Hypothalamus (tissue), 51 donors: ENCODE measurements at places on chromosomes 7 and 10.
A peak's percentile ranks its signal among the peaks of the same experiment; 100 is the strongest.

- DNase-seq: peak; percentile 58
These were observed at the start of gene VSTM4 for GRCh38 chr10:49115015-49115795. Gene VSTM4, minus strand, starts transcription at chr10:49115522. Its CDS starts 37 bp downstream, at chr10:49115485.

- no peak for DNase-seq
These were observed 82.0 kb downstream of the TMEM168 start for GRCh38 chr7:112708236-112708635.

- no peak for DNase-seq
These were observed 536.4 kb downstream of the GRM8 start for GRCh38 chr7:126716321-126716720.

GRCh38 chr7:79734181-79734580 is 280.7 kb upstream of the MAGI2 start:
- DNase-seq: no peak

DNA sequence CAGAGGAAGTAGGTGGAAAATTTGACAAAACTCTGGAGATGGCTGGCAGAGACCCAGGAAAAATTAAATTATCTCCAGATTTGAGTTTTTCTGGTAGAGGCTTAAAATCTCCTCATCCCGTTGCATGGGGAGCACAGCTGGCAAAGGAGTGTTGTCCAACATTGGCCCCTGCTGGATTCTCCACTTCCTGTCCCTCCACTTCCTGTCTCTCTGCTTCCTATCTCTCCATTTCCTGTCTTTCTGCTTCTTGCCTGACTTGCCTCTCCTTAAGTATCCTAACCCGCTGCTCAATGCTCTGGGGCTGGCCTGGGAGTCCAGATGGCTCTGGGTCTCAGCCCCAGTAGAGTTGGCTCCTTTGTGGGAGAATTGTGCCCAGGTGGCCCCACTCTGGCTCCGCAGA is 65.8 kb upstream of the EMX2 start:
- DNase-seq: no peak

DNA sequence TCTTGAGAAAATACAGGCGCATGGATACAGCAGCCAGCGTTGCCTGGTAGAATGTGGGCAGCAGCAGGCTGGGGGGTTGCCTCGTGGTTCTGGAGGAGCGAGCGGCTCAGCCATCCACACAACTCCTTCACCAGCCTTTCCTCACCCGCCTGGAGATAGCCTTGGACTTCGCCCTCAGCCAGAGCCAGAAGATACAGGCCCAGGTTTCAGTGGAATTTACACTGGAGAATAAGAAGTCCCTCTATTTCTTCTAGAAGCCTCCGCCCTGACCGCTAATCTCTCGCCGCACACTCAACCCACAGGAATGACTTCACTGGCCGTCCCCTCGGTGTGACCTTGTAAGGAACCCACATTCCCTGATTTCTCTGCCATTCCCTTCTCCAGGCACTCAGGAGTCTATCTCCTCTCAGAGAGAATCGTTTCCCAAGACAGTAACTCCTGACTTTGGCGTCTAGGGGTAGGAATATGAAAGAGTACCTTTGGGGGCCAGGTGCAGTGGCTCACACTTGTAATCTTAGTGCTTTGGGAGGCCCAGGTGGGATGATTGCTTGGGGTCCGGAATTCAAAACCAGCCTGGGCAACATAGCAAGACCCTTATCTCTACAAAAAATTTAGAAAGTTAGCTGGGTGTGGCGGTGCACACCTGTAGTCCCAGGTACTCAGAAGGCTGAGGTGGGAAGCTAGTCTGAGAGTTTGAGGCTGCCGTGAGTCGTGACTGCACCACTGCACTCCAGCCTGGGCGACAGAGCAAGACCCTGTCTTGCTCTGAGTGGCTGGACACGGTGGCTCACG is 52.0 kb upstream of the ECHDC3 start:
- no peak for DNase-seq

GRCh38 chr7:108452707-108453106 is 3.5 kb downstream of the NRCAM start:
- no peak for DNase-seq

GRCh38 chr10:32348297-32349198 is 1.6 kb upstream of the EPC1 start:
- no peak for DNase-seq

- DNase-seq: no peak
These were observed 395.8 kb upstream of the ZMIZ1 start for GRCh38 chr10:78672918-78673317.

- no peak for DNase-seq
These were observed 906 bp downstream of the DKK1 start for GRCh38 chr10:52314822-52315552.

DNA sequence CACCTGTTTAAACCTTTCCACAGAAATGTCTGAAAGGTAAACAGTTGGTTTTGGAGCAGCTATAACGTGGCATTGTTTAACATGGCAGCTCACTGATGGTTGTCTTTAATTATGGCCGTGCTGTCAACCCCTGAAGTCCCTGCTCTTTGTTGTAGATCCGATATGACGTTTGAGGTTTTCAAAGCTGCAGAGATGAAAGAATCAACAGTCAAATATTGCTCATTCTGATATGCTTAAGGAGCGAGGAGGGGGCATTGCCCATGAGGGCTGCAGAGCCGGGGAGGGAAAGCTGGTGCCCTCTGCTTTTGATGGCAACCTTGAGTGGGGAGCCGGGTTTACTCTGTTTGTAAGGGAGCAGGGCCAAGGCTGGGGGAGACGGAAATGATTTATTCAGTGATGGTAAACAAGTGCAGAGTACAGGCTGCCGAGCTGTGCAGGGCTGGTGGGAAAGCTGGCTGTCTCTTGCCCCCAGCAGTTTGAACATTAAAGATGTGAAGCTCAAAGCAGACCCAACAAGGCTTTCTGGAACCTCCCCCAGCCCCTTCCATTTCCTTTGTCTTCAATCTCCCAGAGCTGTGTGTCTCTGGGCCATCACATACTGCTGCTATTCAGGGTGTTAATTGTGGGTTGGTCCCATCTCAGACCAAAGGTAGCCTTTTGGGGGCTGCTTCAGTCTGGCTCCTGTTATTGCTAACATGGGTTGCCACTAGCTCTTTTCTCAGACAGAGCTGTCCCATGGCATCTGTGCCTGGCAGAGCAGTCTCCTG is 345.5 kb downstream of the LRMDA start:
- no peak for DNase-seq
